Activated CD8-positive, alpha-beta memory T cell treated with anti-CD3 and anti-CD28 coated beads for 1 hour (primary cell): ENCODE measurements at places on chromosomes 6 and 20.

DNA sequence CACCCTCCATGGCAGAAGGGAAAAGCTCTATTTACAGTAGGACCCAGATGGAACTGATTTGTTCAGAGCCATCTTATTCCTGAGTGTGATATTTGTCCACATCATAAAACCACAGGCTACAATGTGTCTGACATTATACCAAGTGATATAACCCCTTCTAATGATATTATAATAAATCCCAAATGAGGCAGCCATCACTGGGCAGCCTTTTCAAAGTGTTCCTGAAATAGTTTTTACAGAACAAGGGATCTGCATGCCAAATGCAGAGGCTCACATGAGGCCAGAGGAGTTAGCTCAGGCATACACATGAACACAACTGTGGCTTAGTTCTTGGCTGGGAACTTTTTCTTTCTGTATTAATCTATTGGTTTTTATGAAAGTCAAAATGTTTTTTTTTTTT, 207.7 kb downstream of the MAFB start:
- no peak for DNase-seq

DNA sequence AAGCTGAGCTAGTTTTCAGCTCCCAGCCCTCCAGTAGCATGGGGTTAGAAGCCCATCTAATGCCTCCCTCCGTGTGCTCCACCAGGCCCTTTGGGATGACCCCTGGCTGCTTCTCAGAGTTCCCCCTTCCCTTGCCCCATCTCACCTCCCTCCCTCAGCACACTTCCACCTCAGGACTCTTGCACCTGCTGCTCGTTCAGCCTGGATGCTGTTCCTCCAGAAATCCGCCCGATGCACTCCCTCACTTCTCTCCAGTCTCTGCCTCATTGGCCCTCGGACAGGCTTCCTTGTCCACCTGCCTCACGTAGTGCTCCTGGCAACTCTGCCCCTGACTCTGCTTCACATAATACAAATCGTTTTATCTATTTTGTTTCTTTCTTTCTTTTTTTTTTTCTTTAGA, 26.8 kb downstream of the FGD2 start:
- DNase-seq: no peak

- DNase-seq: no peak
These were observed 7.7 kb downstream of the HLA-B start for GRCh38 chr6:31349301-31349700.

DNA sequence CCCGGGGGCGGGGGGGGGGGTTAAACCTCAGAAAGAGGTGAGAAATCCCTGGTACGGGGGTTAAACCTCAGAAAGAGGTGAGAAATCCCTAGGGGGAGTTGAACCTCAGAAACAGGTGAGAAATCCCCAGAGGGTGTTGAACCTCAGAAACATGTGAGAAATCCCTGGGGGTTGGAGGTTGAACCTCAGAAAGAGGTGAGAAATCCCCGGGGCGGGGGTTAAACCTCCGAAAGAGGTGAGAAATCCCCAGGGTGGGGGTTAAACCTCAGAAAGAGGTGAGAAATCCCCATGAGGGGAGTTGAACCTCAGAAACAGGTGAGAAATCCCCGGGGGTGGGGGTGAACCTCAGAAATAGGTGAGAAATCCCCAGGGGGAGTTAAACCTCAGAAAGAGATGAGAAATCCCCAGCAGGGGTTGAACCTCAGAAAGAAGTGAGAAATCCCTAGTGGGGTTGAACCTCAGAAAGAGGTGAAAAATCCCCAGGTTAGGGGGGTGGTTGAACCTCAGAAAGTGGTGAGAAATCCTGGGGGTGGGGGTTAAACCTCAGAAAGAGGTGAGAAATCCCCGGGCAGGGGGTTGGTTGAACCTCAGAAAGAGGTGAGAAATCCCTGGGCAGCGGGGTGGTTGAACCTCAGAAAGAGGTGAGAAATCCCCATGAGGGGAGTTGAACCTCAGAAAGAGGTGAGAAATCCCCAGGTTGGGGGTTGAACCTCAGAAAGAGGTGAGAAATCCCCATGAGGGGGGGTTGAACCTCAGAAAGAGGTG, 87.4 kb downstream of the PLG start:
- DNase-seq: no peak

- no peak for DNase-seq
These were observed 11.6 kb upstream of the BPIFB4 start for GRCh38 chr20:33067806-33068205.

- DNase-seq: no peak
These were observed 54.4 kb upstream of the ZNF337 start for GRCh38 chr20:25750765-25751696.

- DNase-seq: no peak
These were observed 15.1 kb upstream of the ZSCAN9 start for GRCh38 chr6:28209753-28210535.

DNA sequence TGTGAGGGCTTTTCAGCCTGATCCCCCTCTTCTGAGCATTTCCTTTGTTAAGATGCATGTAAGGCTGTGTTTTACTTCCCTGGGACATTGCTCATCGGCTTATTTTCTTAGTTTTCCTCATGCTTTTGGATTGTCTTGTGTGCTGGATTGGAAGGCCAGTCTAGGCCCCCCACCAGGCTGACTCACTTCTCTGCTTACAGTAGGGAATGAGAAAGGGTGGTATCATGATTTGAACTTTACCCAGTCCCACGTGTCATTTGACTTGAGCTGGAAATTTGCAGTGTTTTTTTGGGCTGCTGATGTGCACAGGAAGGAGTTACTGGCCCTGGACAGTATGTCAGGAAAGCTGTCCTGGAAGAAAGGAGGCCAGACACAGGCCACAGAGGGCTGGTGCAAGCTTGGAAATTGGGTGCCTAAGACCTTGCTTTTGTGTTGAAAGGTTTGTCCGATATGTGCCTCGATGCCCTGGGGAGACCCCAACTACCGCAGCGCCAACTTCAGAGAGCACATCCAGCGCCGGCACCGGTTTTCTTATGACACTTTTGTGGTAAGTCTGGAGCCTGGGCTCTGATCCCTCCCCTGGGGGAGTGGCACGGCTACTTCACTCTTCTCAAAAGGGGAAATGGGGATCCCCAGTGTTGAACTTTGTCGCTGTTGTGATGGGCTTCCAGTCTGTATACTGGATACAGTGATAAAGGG, 12.8 kb downstream of the RNF114 start:
- no peak for DNase-seq

DNA sequence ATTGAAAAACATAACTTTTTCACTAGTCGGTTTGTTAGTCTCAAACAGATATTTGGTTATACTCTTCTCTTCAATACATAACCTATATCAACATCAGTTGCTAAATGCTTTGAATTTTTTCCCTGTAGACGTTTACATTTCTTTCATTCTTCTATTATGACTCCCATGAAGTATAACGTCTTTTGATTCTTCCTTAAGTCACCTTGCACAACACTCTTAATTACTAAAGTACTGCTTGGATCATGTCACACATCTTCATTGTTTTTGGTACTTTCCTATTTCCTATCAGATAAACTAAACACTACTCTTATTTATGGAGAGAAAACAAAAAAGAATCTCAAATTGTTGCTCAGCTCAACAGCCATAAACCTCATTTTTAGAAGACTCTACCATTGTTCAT, 23.0 kb upstream of the BMP5 start:
- no peak for DNase-seq

DNA sequence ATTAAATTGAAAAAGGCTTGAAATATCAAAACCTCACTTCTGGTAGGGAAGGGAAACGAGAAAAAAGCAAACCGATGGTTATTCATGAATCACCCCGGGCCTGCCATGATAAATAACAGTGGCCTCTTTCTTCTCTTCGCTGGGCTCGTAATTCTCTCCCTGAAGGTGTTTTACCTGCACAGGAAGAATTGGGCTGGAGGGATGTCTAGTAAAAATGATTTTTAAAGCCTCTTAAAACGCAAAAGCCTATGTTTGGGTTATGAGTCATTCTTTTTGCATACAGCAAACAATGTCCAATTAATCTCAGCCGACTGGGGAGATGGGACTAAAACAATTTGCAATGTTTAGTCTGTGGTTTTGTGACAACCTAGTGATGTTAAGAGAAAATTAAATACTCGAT, 16.8 kb downstream of the LINC00237 start:
- no peak for DNase-seq

DNA sequence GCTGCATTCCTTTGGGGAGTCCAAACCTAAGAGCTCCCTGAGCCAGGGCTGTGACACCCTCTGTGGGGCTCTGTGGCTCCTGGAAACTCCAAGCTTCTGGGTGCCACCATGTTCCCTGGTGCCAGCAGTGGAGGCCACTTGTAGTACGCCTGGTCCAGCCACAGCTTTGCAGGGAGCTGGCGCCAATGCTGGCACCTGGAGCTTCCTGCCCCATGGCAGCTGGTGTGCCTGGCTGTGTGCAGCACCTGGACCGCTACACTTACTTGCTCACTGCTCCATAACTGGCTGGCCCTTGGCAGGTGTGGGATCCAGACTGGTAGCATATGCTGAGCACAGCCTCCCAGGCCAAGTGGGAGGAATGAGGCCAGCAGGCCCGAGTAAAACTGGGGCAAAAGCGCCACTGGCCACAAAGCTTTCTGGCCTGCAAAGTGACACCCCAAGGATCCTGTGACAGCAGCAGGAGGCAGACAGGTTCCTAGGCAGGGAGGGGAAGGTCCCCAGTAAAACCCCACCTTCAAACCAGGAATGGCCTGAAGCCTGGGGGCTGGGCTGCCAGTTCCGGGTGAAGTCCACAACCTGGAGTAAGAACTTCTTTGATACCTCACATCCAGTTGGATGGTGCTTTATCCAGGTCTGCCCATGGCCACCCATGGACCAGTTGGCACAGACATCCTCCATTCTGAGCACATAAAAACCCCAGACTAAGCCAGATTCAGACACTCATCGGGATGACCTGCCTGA, 461.0 kb downstream of the TBC1D32 start:
- no peak for DNase-seq

- DNase-seq: no peak
These were observed 253.0 kb downstream of the QKI start for GRCh38 chr6:163667372-163668060.

DNA sequence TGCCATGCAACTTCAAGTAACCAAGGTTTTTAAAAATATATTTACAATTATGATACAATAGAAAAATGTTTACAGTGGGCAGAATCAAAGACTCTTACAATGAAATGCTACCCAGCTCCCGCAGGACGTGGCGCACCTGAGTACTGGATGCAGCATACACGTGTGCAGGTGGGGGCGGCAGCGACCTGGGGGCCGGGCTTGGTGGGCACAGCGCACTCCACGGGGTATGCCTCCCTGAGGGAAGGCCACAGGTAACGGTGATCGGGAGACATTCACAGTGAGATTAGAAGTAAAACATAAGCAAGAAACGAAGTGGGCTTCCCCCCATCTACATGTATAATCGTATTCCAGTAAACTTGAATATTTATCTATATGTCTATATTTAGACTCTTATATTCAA, 54.2 kb downstream of the WDR27 start:
- no peak for DNase-seq

DNA sequence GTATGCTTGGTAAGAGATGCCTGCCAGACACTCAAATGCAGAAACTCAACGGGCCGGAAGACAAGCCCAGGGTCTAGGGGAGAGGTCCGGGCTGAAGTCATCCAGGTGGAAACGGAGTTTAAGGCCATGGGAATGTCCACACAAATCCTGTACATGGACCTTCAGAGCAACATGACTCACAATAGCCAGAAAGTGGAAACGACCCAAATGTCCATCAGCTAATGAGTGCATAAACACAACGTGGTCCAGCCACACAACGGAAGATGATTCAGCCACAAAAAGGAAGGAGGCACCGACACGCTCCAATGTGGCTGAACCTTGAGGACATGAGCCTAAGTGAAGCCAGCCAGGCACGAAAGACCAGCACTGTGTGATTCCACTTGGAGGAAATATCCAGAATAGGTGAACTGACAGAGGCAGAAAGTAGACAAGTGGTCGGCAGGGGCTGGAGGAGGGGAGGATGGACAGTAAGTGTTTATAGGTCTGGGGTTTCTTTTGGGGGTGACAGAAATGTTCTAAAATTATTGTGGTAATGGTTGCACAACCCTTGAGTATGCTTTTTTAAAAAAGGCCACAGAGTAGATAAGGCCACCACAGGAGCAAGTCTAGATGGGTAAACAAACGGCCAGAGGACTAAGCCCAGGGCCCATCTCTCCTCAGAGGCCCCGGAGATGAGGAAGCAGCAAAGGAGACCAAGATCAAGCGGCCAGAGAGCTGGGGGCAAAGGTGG, 105.6 kb downstream of the PREX1 start:
- no peak for DNase-seq

DNA sequence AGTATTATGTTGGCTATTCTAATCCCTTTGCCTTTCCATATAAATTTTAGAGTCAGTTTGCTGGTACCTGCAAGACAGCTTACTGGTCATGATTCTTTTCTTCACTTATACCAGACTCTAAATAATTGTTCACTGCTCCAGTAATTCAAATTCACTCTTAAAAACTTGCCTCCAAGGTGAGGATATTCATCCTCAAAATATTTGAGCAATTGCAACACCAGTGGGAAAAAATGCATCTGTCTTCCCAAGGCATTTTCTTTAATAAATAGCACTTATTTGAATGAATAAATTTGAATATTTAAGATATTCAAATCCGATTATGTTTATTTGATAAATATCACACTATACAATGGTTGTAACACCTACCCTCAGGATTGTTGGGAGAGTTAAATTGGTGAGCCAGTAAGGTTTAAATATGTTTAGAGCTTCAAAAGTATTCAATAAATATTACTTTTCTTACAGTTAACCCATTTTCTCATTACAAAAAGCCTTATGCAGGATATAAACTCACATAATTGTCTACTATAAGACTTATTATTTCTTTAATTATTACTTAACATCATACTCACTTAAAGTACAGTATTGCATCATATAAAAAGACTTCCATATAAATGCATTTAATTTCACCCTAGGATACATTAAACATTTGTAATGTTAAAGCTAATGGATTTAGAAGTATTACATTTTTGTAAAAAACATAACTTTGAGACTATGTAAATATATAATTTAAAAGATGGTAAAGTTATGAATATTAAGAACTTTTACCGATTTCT, 285.6 kb downstream of the SAMD5 start:
- no peak for DNase-seq

- no peak for DNase-seq
These were observed 33.6 kb downstream of the TFAP2A start for GRCh38 chr6:10381133-10381829.

DNA sequence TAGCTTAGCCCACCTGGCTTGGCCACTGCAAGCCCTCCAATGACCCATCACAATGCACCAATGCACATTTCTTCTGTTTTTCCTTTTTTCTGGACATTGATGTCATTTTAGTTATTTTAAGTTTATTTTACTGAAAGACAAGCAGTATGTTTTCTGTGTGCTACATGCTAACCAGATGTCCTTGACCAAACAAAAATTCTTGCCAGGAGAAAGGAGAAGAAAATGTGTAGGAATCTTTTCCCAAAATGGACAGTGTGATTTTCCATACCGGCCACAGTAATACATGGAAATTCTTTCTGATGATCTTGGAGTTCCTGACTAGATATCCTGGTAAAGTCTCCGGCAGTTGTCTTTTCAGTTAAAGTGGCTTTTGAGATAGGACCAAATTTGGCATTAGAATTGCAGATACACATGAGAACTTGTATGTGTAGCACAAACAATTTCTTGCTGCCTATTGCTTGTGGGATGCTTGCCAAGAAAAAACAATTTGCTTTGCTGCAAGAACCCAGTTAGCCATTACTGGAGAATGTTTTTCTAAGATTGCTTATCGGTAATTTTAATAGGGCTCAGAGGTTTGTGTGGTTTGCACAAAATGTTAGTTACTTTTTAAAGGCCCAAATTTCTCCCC, 696.5 kb upstream of the CITED2 start:
- DNase-seq: no peak

- no peak for DNase-seq
These were observed 18.6 kb downstream of the SNX14 start for GRCh38 chr6:85574932-85575598.
